ENCODE measurements at places on chromosomes 2 and 18.

- no peaks in the 10 kb centered on the region for H3K27me3 ChIP-seq
- no peak for DNase-seq
- H3K4me3 ChIP-seq: no peak overlapping the region
- no peaks in the 10 kb centered on the region for H3K4me1 ChIP-seq
Observed at GRCh38 chr2:38818565-38818964, 40.6 kb downstream of the GEMIN6 start.

DNA sequence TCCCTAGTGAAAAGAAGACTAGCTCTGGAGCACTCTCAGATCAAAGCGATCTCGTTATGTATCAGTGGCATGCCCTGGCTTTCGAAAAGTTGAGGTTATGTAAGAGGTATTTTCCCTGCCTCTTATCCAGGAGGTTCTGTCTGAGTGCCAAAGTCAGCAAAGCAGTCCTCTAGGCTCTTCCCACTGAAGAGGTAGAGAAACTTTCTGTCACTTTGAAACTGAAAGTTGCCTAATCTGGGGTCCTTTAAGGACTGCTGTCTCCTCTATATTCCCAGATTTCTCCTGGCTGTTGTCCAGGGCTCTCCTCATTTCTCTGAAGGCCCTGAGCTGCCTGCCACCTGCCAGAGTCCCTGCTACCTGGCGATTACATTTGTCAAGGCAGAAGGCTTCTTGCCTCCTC is 96.3 kb downstream of the B3GNT2 start:
- peak; percentile 26 for DNase-seq
- peak overlapping the region; percentile 93 for H3K27ac ChIP-seq
- H3K4me3 ChIP-seq: no peak overlapping the region
- peaks cover 68% of the 10 kb centered on the region for H3K4me1 ChIP-seq
- H3K27me3 ChIP-seq: no peaks in the 10 kb centered on the region

DNA sequence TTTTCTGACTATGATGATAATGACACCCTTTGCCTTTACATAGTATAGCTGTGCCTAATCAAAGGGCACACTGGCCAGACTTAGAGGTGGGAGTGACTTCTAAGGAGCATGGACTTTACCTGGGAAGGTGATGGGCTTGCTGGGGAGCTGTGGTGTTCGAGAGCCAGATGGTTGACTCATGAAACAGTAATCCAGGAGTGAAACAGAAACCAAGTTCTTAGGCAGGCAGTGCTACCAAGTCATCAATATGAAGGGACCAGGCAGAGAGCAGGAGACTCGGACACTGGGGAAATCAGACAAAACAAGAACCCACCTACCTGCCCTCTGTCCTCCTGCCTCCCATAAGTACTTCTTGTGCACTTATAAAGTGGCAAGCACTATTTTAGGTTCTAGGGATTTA is 430.4 kb downstream of the DLGAP1 start:
- DNase-seq: no peak
- no peaks in the 10 kb centered on the region for H3K36me3 ChIP-seq
- no peaks in the 10 kb centered on the region for H3K27me3 ChIP-seq
- no peak overlapping the region for H3K4me3 ChIP-seq

DNA sequence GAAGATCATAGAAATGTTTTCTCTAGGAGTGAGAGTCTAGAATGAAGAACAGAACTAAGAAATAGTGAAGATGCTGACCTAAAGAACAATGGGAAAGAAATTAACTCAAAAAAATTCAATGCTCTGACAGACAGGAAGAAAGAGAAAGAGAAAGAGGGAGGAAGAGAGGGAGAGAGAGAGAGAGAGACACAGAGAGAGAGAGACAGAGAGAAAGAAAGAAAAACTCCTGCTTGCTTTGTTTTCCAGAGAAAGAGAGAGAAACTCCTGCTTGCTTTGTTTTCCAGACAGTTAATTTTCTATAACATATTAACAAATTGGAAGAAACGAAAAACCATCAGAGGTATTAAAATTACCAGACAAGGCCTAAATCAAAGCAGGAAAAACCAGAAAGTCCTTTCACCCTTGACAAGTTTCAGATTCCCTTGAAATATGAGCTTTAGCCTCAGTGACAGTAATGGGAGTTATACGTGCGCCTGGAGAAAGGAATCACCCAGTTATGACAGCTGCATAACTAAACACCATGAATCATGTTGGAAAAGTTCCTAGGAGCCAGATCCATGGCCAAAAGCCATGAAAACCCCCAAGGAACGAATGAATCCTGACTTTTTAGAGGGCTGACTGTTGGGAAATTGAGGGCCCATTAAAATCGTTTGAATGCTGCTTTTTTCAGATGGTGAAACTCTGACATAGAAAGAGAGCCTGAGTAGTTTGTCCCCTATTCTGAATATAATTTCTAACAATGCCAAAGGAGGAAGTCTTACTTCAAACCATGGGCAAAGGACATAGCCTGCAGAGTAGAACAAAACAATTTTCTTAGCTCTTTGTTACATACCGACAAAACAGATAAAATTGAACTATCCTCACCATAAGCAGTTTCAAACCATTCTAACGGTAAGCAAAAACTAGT is 228.6 kb upstream of the CHST9 start:
- H3K27ac ChIP-seq: peak overlapping the region; percentile 54
- H3K36me3 ChIP-seq: no peaks in the 10 kb centered on the region
- H3K4me1 ChIP-seq: peaks cover 19% of the 10 kb centered on the region
- no peaks in the 10 kb centered on the region for H3K27me3 ChIP-seq
- peak; percentile 84 for DNase-seq

DNA sequence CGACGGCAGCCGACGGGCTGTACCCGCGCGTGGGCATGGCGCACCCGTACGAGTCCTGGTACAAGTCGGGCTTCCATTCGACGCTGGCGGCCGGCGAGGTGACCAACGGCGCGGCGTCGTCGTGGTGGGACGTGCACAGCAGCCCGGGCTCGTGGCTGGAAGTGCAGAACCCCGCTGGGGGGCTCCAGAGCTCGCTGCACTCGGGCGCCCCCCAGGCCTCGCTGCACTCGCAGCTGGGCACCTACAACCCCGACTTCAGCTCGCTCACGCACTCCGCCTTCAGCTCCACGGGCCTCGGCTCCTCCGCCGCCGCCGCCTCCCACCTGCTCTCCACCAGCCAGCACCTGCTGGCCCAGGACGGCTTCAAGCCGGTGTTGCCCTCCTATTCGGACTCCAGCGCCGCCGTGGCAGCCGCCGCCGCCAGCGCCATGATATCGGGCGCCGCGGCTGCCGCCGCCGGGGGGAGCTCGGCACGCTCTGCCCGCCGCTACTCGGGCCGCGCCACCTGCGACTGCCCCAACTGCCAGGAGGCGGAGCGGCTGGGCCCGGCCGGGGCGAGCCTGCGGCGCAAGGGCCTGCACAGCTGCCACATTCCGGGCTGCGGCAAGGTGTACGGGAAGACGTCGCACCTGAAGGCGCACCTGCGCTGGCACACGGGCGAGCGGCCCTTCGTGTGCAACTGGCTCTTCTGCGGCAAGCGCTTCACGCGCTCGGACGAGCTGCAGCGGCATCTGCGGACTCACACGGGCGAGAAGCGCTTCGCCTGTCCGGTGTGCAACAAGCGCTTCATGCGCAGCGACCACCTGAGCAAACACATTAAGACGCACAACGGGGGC is 2.0 kb downstream of the SP9 start:
- no peaks in the 10 kb centered on the region for H3K4me1 ChIP-seq
- H3K36me3 ChIP-seq: no peaks in the 10 kb centered on the region
- H3K27me3 ChIP-seq: peaks cover under 1% of the 10 kb centered on the region

Measured in PC-9 (cell line).